ENCODE measurements at places on chromosomes 3 and 15.

DNA sequence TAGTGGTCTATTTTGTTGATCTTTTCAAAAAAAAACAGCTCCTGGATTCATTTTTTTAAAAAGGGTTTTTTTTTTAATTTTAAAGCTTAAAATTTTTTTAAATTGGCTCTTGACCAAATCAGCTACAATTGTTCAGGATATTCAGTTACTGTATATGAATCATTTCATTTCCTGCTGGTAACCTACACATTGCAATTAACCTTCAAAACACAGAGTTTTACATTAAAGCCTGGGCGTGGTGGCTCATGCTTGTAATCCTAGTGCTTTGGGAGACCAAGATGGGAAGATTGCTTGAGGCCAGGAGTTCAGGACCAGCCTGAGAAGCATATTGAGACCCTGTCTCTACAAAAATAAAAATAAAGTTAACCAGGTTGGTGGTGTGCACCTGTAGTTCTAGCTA lies 163.4 kb downstream of the ALDH1A2 start:
- no peak for DNase-seq

DNA sequence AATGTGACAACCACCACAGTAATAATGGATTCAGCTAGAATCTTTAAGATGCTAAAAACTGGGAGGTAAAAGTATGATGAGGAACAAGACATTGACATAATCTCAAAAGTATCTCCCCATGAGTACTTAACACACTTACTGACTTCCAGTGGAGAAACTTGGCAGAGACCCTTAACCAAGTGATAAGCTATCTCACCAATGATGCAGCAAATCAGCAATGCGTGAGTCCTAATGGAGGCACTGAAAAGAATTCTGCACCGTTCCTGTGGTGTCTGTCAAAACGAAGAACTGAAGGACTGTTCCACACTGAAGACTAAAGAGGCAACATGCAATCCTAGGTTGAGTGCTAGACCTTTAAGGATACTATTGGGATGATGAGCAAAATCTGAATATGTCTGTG lies 67.9 kb upstream of the OCA2 start:
- DNase-seq = no peak

GRCh38 chr3:3110299-3110630 lies at the start of gene IL5RA:
TSS of gene IL5RA (minus strand) at chr3:3110374. CDS start at chr3:3104984, 5,390 bp downstream.
- DNase-seq = peak; percentile 28

- no peak for DNase-seq
Measured at GRCh38 chr3:184290331-184290730, 8.7 kb upstream of the PSMD2 start.

DNA sequence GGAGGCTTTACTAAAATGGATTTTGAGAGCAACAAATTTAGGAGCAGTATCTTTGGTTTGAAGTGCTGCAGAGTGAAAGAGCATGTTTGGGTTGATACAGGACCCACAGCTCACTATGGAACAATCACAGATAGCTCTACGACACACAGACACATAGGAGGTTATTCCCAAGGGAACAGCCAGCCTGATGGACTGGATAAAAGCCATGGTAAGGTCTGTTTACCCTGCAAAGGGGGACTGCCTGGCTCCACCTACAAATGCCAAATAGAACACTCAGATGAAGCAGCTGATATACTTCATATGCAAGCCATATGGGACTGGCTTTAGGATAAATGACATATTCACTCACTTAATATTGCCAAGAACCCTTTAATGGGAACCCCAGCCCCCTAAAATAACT lies 75.4 kb downstream of the CDC25A start:
- DNase-seq = no peak

DNA sequence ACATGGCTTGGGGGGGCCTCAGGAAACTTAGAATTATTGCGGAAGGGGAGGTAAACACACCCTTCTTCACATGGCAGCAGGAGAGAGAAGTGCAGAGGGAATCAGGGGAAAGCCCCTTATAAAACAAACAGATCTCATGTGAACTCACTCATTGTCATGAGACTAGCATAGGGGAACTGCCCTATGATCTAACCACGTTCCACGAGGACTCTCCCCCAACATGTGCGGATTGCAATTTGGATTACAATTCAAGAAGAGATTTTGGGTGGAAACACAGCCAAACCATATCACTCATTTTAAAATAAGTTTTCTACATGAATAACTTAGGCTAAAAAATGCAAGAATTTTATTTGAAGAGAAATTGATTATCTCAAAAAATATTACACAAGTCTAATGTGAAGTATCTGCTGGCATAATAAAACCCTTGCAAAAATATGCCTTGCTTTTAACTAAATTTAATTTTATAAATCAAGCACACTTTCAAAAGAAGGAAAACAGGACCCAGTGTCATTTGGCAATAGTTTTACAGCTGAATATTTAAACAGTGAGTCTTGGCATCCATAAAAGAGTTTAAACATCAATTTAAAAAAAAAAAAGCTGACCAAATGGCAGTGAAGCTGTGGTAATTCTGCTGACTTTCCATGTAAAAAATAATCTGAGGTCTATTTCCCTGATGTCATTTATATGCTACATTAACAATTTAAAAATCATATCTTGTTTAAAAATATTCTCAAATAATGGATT lies 1057.2 kb downstream of the NAALADL2 start:
- no peak for DNase-seq

- DNase-seq = no peak
Measured at GRCh38 chr3:72099326-72100079, 314.6 kb upstream of the PROK2 start.
